Activated T-helper 2 cell treated with anti-CD3 and anti-CD28 coated beads, Interferon-gamma antibody, Interleukin-2, Interleukin-4, amounts not matched to agents 10 μg/mL and 5 μg/mL and 100 μg/mL, durations not matched to agents 14 hours and 24 hours and 36 hours (primary cell): ENCODE measurements at places on chromosomes 16 and 17. TPM values are rescaled to one million over a fixed set of nuclear protein-coding genes. Genes with fewer than 3 reads are reported as not detected.

DNA sequence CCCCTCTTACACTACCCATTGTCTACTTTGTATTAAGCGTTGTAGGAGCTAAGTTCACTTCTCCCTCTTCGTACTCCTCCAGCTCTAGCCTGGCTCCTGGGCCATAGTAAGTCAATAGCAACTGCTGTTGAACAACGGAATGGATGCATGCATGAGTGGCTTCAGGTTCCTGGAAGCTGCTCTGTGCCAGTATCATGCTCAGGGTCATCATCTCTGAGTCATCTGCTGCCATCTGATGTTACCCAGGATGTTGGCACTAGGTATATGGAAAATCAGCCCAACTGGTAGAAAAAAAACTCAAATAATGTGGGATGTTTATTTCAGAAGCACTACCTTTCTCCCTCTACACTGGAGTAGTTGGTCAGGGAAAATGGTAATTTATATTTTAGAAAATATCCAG lies 536.8 kb downstream of the NPIPA7 start:
- no peaks in the 10 kb centered on the region for H3K4me1 ChIP-seq
- DNase-seq = no peak
- no peak overlapping the region for H3K27ac ChIP-seq
- H3K27me3 ChIP-seq = no peaks in the 10 kb centered on the region

DNA sequence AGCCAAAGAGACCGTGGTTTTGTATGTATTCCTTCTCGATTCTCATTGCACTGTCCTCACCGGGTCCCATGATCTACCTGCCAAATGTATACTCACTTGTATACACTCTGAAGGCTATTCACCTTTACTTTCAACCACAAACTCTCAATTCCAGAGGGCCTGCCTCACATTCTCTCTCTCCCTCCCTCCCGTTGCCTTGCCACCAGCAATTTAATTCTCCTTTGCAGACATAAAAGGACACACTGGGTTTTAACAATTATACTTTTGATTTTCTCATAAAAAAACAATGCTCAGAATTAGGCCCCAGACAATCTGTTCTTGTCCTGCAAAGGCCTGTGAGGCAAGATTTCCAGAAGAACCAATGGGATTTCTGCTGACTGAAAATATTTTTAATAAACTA lies 265.1 kb upstream of the PSMD7 start:
- no peak for DNase-seq
- H3K4me3 ChIP-seq = no peak overlapping the region
- no peaks in the 10 kb centered on the region for H3K36me3 ChIP-seq
- no peaks in the 10 kb centered on the region for H3K4me1 ChIP-seq
- no peaks in the 10 kb centered on the region for H3K27me3 ChIP-seq

- H3K4me3 ChIP-seq = no peak overlapping the region
- H3K27ac ChIP-seq = no peak overlapping the region
- no peaks in the 10 kb centered on the region for H3K4me1 ChIP-seq
- no peaks in the 10 kb centered on the region for H3K27me3 ChIP-seq
Observed at GRCh38 chr16:73663720-73664119, 615.8 kb upstream of the ZFHX3 start.

DNA sequence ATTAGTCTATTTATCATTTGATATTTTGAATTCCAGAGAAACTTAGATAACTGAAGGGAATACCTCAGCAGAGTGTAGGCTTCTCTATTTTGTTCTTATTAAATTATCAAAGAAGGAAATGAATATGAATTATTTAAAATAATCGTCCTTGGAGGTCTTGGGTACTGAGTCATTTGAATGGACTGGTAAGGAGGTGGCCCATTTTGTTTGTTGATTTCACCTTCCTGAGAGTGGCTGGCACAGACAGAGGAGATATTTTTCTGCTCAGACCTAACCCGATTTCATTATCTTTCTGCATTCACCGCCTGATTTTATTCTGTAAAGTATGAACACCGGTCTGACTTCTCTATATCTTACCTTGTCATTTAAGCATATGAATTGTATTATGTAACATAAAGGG lies 88.0 kb downstream of the USP22 start:
- peaks cover 16% of the 10 kb centered on the region for H3K27me3 ChIP-seq
- no peak for DNase-seq
- no peaks in the 10 kb centered on the region for H3K4me1 ChIP-seq
- H3K27ac ChIP-seq = no peak overlapping the region
- H3K4me3 ChIP-seq = no peak overlapping the region

DNA sequence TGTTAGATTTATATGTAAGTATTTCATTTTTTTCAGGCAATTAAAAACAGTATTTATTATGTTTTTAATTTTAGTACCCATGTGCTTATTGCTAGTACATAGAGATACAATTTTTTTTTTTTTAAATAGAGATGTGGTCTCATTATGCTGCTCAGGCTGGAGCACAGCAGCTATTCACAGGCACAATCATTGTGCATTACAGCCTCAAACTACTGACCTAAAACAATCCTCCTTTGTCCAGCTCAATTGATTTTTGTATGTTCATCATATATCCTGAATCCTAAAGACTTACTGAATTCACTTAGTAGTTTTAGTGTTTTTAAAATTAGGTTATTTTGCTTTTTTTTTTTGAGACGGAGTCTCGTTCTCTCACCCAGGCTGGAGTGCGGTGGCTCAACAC lies 26.3 kb downstream of the SPECC1 start:
- peaks cover 12% of the 10 kb centered on the region for H3K27me3 ChIP-seq
- H3K4me1 ChIP-seq = peaks cover 13% of the 10 kb centered on the region
- H3K36me3 ChIP-seq = no peaks in the 10 kb centered on the region
- DNase-seq = no peak
- H3K27ac ChIP-seq = no peak overlapping the region

DNA sequence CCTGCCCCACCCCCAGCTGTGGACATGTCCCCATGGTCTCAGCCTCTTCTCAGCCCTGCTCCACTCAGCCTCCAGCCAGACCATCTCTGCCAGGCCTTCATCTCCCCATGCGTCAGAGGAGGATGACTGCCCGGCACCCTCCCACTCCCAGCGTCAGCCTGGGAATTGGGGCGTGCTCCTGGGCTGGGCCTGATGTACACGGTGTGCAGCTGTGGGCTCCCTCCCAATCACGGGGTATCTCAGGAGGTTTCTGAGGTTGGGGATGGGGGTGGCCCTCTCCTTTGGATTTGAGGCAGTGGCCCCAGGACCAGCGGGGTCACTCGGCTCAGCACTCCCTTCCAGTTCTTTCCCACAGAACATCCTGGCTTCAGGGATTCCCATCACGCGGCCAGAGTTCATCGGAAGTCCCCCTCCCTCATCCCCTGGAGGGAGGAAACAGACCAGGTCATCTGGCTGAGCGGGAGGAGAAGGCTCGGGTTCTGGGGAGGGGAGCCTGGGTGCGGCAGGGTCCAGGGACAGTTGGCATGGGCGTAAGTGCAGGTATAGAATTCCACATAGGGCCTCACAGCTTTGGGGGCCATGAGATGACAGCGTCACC lies 36.9 kb downstream of the SOCS3 start:
- no peak for DNase-seq
- peaks cover 7% of the 10 kb centered on the region for H3K4me1 ChIP-seq
- H3K27ac ChIP-seq = no peak overlapping the region
- H3K27me3 ChIP-seq = no peaks in the 10 kb centered on the region

Gene GPR142
- not detected in 2 replicates for total RNA-seq

Gene G6PC1
- not detected in 2 replicates for total RNA-seq

Gene C1QTNF8
- total RNA-seq = not detected in 2 replicates

Gene TEKT1
- total RNA-seq = not detected in 2 replicates

Gene ZPBP2
- not detected in 2 replicates for total RNA-seq

Gene NOG
- not detected in 2 replicates for total RNA-seq
